Stimulated activated naive CD8-positive, alpha-beta T cell treated with anti-CD3 and anti-CD28 coated beads, Interleukin-15, Interleukin-2, amounts not matched to agents 100 U/mL and 50 U/mL, for 24 hours (primary cell): ENCODE measurements at places on chromosomes 2 and 18.

GRCh38 chr2:21268878-21269224, 145.1 kb downstream of the TDRD15 start:
- no peak for DNase-seq

DNA sequence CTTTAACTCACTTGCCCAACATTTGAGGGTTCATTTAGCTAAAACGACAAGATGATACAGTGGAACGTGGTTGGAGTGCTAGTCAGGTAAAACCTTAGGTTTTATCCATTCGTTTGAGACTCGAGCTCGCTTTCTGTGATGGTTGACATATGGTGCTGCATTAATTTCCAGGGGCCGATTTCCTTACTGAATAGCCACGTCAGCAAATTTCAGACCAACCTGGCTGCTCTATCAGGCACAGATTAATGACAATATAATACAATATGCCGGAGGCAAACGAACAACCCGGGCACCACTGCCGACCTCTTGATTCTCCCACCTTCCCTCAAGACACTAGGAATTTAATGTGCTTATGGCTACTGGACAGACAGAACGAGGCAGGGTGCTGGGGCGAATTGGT, 42.0 kb downstream of the NABP1 start:
- no peak for DNase-seq

- no peak for DNase-seq
These were observed 46.4 kb upstream of the REEP1 start for GRCh38 chr2:86383844-86384243.

- DNase-seq: no peak
These were observed 715 bp upstream of the CFAP36 start for GRCh38 chr2:55518841-55519165.

- DNase-seq: no peak
These were observed 103.3 kb downstream of the MDH1 start for GRCh38 chr2:63692002-63692606.

DNA sequence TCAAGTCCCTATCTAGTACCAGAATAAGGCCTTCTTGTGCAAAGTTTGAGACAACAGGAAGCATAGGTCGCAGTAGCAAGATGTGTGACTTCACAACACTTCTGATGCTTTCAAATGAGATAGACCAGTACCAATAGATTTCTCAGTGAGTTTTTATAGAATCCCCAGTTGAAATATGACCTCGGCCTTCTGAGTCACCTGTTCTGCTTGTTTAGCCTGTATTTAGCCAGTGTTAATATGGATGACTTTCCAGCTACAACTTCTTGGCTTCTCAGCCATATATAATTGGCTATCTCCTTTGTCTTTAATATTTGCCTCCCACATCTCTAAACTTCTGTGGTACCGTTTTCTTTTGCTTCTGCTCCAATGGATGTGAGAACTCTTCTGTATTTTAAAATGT, 113.8 kb downstream of the KYNU start:
- no peak for DNase-seq

DNA sequence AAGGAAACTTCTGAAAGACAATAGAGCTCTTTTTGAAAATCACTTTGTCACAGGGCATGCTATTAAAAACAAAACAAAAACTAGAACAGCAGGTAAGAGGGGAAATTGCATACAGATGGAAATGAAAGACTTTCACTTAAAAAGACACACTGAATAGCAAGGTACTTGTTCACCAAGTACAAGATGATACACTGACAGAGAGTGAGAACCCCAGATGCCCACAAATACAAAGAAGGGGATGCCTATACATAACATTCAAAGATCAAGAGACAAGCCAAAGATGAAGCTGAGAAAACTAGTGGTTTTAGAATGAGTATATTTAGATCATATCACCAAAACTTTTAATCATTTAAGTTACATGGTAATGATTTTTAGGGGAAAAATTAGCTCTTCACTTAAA, 60.7 kb downstream of the ASXL2 start:
- DNase-seq: no peak

- no peak for DNase-seq
These were observed 5.5 kb upstream of the SLC4A3 start for GRCh38 chr2:219621935-219622334.

- no peak for DNase-seq
These were observed 26.2 kb downstream of the ATAD2B start for GRCh38 chr2:23900541-23901322.

DNA sequence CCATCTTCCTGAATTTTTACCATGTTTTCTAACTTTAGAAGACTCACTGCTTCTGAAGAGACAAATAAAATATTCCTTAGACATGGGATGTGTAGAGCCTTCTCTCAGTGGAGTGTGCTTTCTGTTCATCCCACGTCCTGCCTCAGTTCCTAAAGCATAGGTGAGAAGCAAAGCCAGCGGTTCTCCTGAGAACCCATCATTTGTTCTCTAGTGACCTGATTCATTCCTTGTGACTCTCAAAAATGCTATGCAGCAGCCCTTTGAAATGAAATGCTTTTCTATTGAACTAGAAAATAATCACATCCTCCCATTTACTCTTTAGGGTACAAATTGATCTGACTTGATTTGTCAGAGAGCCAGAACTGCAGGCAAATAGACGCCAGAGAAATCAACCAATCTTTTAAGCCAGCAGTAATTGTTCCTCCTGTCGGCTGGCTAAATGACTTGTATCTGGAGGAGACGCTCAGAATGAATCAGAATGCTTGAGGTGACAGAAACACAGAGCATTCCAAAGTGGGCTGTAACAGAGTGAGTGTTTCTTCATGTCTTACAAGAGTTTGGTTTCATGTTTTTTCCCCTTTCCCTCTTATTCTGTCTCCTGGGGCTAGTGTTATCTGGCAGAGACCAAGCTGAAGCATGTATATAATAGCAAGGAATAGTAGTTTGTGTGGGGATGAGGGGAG, 81.3 kb upstream of the TMEM178A start:
- DNase-seq: no peak

GRCh38 chr18:52069201-52069600, 270.8 kb upstream of the DCC start:
- DNase-seq: no peak

GRCh38 chr2:34547340-34547739, 948.2 kb upstream of the FAM98A start:
- no peak for DNase-seq

DNA sequence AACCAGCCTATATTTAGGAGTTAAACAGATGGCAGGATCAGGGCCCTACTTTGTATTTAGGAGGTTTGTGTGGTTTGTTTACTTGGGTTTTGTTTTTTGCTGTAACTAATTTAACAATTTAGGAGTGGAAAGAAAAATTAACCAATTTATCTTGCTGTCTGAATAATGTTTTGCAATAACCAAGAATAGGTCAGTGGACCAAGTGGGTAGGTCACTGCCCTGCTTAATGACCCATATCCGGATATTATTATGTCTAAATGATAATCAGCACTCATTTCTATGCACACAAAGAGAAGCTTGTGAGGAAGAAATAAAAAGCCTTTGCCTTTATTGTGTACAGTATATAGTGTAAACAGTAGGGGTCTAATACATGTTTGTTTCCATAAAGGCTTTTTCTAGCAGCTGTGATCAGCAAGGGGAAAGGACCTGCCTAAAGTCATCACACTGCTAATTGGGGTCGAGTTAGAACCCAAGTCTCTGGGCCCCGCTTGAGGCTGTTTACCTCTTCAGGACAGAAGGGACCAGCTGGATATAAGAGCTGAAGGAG, 76.6 kb downstream of the TGOLN2 start:
- no peak for DNase-seq

GRCh38 chr18:24987303-24988252, 364.4 kb downstream of the ZNF521 start:
- DNase-seq: no peak

- no peak for DNase-seq
These were observed 102.3 kb upstream of the ALPP start for GRCh38 chr2:232276084-232276732.

DNA sequence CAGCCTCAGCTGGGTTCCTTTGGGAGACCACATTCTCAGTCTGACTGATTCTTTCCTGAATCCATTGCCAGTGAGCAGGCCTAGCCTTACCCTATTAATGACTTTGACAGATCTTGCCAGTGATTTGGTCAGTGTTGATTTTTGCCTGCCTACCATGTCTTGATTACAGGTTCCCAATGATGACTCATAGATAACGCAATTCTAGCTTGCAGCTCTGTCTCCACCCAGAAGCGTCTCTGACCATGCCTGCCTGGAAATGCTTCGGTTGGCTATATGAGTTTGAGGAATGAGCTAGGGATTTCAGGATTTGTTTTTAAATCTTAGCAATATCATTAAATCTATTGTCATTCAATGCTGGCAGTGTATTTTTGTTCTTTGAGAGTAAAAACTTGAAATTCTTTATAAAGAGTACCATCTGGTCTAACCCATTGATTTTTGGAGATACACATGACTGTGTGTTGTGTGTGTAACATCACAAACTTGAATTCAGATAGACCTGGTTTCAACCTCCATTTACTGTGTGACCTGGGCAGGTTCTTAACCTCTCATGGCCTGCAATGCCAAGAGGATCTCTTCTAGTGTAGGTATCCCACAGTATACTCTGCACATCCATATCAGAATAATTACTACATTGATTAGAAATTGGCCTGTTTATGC, 57.0 kb downstream of the CCDC150 start:
- no peak for DNase-seq

- DNase-seq: no peak
These were observed 190.3 kb downstream of the RBM43 start for GRCh38 chr2:151071382-151071781.

GRCh38 chr18:48100651-48101165, 170.2 kb upstream of the SMAD2 start:
- no peak for DNase-seq

GRCh38 chr2:67156796-67157195, 240.3 kb upstream of the ETAA1 start:
- DNase-seq: no peak

DNA sequence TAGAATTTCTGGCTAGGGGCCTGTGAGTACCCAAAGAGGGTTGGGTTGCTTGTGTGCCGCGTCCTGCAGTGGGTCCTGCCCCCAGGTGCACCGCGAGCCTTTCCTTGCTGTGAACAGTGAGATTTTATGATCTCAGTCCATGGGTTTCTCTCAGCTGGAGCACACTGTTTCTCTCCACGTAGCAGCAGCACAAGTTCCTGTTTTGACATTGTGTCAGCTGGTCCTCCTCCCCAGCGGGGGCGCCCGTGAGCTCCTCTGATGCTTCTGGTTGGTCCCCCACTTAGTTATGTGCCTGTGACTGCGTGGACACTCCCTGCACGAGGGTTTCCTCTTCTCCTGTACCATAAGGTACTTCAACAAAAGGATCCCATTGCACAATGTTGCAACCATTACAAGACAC, 29.8 kb downstream of the TSHZ1 start:
- DNase-seq: no peak

- DNase-seq: no peak
These were observed 330.5 kb upstream of the TCF4 start for GRCh38 chr18:55918444-55918843.

DNA sequence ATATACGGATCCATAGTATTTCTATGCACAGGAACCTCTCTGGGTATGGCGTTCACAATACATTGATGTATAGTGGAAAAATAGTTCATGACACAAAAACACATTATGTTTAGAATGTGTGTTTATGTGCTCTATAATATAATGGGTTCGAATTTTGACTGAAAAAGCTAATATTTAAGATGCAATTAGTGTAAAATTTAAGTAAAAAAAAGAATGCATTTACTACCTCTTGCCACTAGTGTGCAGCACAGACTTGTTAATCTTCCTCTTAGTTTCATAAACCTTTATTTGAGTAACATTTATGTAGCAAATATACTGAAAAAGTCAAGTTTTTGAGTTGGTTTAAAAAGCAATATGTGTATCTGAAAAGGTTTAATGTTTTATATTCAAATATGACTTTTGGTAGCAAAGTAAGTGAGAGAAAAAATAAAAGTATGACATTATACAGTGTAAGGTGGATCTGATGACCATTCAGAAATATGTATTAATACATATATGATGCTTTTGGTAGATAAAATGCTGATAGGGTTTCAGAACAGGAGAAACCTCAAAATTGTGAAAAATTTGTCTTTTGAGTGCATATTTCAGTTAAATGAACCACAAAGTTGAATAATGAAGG, 49.4 kb downstream of the CCDC102B start:
- DNase-seq: no peak

GRCh38 chr2:106142683-106143082, 51.4 kb downstream of the UXS1 start:
- DNase-seq: no peak

- DNase-seq: no peak
These were observed 393.1 kb upstream of the PIK3C3 start for GRCh38 chr18:41561961-41562360.
